G401 (cell line): ENCODE measurements at places on chromosomes 1 and 21.
A peak's percentile ranks its signal among the peaks of the same experiment; 100 is the strongest.

DNA sequence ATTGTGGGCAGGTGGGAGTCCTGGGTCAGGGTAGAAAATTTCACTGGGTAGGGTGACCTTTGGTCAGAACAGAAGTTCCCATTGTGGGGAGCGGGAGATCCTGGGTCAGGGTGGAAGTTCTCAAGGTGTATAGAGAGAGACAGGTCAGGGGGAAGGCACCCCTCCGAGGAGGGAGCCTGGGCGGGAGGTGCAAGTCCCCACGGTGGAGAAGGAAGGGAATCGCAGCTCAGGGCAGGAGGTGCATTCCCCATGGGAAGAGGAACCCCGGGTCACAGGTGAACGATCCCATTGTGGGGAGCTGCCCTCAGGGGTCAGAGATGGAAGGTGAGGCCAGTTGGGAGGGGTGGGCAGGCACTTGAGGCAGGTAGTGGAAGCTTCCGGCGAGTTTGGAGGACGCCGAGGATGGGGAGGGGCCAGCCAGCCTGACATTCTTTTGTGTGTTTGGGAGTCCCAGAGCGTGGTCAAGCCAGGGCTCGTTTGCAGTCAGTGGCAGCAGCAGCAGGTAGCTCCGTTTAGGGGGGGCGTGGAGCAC is 637 bp downstream of the LYPLA2 start:
- no peak for DNase-seq

GRCh38 chr1:86765073-86765472 is 60.7 kb downstream of the SH3GLB1 start:
- no peak for DNase-seq

DNA sequence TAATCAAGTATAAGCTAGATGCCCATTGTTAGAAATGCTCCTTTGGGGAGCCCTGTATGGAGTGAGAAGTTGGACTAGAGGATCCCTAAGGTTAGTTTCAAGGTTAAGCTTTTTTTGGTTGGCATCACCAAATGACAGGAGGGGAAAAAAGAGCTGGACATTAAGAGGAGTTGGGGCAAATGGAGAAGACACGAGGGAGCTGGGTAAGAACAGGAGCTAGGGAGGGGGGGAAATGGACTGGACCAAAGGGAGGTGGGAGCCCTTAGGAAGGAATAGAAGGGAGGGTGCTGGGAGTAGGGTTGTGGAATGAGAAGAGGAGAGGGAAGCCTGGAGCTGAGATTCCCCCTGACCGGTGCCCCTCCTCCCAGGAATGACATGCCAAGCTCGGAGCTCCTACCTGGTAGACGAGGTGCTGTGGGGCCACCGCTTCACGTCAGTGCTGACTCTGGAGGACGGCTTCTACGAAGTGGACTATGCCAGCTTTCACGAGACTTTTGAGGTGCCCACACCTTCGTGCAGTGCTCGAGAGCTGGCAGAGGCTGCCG is 5.9 kb downstream of the KCNJ9 start:
- peak; percentile 58 for DNase-seq

GRCh38 chr1:107105914-107106313 is 34.9 kb upstream of the NTNG1 start:
- no peak for DNase-seq

DNA sequence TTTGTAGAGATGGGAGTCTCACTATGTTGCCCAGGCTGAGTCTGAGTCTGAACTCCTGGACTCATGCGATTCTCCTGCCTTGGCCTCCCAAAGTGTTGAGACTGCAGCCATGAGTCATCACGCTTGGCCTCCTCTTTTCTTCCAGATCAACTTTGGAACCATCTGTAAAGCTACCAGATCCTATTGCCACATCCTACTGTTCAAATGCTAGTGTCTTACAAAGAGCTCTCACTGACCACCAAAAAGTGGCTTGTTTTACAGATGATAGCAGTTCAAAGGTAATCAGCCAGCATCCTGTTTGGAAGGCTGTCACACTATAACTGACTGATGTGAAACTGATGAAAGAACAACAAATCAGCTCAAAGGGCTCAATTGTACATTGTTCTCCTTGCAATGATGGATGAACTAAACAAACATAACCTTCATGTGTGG is 221.6 kb downstream of the AKT3 start:
- DNase-seq, result no peak

DNA sequence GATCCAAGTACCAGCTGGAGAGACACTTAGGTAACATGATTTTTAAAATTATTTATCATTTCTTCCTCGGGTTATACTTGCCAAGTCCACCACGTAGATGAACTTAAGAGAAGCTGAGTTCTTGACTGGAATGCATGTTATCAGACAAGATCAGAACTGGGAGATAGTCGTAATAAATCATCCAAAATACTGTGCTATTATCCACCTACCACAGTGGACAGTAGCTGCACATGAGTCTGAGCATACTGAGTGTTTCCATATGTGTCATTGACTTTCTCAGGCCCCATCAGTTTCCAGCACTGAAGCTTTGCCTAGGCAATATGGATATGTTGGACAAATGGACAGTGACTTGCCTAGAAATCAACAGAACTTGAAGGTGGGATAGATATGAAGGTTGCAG is 77.9 kb upstream of the RRP15 start:
- DNase-seq, result no peak

DNA sequence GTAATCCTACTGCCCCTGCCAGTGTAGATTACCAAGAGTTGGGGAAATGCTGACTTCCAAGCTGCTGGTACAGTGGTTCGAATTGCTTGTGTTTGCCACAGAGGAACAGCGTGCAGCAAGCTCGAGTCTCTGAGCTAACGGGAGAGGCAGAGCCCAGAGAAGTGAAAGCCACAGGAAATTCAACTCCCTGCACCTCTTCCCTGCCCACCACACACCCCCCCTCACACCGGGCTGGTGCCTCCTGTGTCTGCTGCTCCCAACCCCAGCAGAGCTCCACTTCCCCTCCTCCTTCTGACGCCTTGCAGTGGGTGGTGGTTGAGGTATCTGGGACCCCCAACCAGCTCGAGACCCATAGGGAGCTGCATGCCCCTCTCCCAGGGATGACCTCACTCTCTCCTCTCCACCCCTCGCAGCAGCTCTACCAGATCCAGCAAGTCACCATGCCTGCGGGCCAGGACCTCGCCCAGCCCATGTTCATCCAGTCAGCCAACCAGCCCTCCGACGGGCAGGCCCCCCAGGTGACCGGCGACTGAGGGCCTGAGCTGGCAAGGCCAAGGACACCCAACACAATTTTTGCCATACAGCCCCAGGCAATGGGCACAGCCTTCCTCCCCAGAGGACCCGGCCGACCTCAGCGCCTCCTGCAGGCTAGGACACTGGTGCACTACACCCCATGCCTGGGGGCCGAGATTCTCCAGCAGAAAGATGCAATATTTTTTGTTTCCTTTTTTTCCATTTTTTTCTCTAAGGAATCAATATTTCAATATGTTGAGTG is 13.1 kb upstream of the KCNQ4 start:
- no peak for DNase-seq
